Substantia nigra (tissue), 51 donors: ENCODE measurements at places on chromosomes 5 and 9.

GRCh38 chr5:122130152-122130551 lies 806 bp downstream of the ZNF474 start:
- DNase-seq, result no peak

- no peak for DNase-seq
These were observed 81.9 kb downstream of the EBF1 start for GRCh38 chr5:159017786-159018185.

GRCh38 chr9:122991370-122991830 lies 42.1 kb upstream of the GPR21 start:
- no peak for DNase-seq

DNA sequence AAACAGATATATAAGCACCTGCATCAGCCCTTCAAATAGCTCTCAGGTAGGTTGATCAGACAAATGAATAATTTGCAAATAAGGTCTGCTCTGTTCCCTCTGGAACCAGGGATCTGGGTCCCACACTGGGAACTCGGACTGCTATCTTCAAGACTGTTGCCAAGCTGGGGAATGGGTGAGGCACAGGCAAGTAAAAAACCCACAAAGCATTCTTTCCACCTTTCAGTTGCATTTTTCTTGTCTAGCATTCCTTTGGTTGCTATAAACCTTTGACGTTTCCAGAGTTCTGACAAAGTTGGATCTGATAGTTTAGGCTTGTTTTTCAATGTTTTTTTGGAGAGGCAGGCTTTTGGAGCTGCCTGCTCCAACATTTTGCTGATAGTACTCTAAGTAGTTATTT lies 20.1 kb downstream of the FBXL17 start:
- no peak for DNase-seq

DNA sequence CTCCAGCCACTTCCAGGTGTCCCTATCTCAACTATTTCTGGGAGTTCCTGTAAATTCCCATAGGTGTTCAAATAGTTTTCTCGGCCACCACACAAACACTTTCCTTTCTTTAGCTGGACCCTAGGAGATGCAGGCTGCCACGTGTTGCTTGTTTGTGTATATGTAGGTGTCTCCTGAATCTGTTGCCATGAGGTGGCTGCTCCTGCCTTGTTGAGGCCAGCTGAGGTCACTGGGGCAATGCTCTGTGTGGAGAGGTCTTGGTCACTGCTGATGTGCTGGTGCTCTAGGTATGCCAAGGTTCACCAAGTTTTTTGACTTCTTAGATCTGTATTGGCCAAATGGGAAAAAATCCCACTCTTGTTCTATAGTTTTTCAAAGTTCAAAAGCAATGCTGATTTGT lies 132.5 kb upstream of the CHD1 start:
- no peak for DNase-seq

DNA sequence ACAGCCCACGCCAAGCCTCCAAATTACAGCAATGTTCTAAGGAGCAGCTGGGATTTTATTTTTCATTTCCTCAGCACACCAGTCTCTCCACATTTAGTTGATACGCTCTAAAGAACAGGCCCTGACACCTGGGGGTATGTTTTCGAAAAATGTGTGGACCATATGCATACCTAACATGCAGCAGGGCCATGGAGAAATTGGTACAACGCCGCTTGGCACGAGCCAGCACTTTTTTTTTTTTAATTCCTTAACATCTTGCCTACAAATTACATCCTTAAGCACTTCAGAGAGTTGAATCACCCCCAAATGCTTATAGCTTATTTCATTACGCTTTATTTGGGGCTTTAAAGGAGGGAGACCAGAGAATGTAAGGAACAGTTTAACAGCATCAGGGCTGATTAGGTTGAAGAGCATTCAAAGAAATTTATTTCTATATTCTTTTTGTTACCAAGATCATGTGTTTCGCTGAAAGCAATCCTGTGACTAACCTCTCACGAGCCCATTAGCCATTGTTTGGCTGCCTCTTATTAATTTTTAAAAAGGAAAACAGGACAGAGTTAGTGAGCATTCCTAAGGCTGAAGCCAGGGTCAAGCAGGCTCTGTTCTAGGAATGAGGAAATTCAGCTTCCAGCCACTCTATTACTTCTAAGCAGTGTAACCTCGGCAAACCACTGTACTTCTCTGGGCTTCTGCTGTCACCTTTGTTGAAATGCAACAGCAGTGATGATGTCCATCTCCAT lies 173.8 kb downstream of the ACTL7B start:
- no peak for DNase-seq

DNA sequence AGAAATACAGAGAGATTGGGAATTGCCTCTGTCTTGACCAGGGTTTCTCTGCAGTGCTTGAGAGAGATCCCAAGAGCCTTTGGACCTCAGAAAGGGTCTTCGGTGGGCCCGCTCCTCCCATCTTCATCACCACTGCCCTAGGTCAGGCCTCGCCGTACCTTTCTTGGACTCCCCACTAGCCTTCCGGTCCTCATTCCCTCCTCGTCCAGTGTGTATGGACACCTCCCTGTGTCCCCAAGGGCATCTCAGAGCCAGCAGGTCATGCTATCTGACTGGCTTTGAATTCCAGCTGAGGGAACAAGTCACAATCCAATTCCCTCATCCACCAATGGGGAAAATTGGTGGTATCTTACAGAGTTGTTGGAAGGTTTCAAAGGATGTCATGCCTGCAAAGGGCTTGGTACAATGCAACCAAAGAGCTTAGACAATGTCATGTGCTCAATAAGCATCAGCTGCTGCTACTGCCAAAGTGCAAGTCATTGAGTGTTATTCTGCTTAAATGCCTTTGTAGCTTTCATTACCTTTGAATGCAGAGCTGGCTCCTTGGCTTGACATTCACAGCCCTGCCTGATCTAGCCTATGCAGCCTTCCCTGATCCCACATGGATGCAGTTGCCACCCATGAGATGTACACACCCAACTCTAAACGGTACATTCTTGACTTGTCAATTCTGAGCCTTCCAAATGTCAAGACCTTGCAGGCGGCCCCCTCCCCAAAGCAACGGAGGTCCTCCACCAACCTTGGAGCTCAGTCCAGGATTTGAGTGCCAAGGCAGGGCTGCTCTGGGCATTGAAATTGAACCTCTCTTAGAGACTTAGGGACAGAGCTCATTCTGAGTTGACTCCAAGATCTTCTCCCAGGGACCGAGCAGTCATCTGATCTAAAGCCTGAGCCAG lies 58.0 kb downstream of the HRH2 start:
- no peak for DNase-seq

- DNase-seq, result no peak
These were observed 71.0 kb upstream of the TARS1 start for GRCh38 chr5:33369485-33370465.

- DNase-seq, result no peak
These were observed 694 bp upstream of the REEP2 start for GRCh38 chr5:138438003-138438723.

- DNase-seq, result no peak
These were observed 152.1 kb downstream of the PCSK1 start for GRCh38 chr5:96280946-96281393.

- DNase-seq, result no peak
These were observed 275.6 kb downstream of the KDM4C start for GRCh38 chr9:7033076-7034045.

DNA sequence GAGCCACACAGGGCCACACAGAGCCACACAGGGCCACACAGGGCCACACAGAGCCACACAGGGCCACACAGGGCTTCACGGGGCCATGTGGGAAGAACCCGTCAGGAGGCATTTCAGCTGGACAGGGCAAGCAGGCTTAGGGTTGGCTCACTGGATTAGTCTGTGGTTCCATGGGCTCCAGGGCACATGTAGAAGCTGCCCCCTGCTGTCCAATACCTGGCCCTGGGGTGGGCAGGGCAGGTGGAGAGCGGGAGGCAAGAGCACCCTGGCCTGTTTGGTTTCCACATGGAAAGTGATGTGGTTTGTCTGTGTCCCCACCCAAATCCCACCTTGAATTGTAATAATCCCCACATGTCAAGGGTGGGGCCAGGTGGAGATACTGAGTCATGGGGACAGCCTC lies 16.4 kb upstream of the LPCAT1 start:
- DNase-seq, result no peak

DNA sequence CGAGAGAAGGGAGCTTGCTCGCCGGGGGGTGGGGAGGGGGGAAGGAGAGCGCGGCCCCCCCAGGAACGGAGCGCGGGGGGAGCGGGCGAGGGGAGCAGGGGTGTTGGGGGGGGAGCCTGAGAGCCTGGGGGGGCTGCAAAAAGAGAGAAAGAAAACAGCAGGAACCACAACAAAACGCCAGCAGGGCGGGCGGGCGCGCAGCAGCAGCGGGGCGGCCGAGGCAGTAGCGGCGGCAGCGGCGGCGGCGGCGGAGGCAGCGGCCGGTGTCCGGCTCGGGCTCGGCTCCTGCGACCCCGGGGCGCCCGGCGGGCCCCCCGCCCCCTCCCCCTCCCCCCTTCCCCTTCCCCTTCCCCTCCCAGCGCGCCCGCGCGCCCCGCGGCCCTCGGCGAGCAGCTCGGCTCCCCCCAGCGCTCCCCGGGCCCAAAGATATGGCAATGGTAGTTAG lies 1.6 kb downstream of the NR2F1 start:
- no peak for DNase-seq

GRCh38 chr5:41067714-41068568 lies 3.2 kb downstream of the MROH2B start:
- no peak for DNase-seq

GRCh38 chr5:142197098-142197497 lies 88.5 kb downstream of the NDFIP1 start:
- DNase-seq, result no peak

GRCh38 chr9:125896404-125896803 lies 149.2 kb downstream of the PBX3 start:
- DNase-seq, result no peak

- peak; percentile 58 for DNase-seq
These were observed 48.2 kb downstream of the RXRA start for GRCh38 chr9:134374301-134375010.

DNA sequence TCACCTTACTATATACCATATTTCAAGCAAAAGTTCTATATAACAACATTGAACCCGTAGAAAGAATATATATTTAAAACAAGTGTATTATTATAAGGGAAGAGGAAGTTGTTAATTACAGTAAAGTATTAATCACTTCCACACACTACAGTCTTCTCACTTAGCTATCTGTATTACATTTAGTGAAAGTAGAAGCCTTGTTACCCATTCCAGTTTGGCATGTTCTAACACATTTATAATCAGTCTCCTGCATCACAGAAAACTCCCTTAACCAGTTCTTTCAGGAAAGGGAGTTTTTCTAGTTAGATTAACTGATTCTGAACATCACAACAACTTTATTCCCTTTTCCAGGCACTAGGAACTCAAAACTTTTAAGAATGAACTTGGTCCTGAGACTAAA lies 6.9 kb downstream of the RAB14 start:
- DNase-seq, result no peak

DNA sequence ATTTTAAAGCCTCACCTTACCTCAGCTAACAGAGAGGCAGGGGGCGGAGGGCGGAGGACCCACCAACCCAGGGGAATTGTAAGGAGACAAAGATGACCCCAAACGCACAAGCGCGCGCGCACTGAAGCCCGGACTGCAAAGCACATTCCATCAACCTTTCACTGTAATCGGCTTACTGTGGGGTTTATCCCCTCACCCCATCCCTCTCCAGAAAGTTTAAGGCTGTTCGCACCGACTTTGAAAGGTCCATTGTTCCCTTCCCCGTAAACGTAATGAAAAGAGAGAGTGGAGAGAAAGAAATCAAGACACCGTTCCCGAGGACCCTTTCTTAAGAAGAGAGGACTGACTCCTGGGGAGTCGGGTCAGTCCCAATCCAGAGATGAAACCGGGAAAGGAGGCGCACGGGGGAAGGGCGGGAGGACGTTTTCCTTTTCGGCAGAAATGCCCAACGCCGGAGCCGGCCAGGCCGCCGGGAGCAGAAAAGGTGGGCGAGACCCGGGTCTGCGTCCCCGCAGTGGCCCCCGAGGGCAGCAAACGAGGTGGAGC lies 464 bp downstream of the CEMIP2 start:
- no peak for DNase-seq
